Thoracic aorta (tissue), 2 donors: ENCODE measurements at places on chromosomes 2 and 18. TPM values are rescaled to one million over a fixed set of nuclear protein-coding genes. Genes with fewer than 3 reads are reported as not detected.

Gene MBP
- total RNA-seq: 42.2 TPM

Gene LDAH
- total RNA-seq: 19.8 TPM

Gene TUBA3D
- total RNA-seq: not detected

Gene CXCR1
- total RNA-seq: 4.4 TPM

Gene GPR39
- 2.7 TPM for total RNA-seq

Gene SIX3
- total RNA-seq: 0.14 TPM

Gene SERPINB3
- not detected for total RNA-seq

Gene PPP1R1C
- not detected for total RNA-seq

Gene UGT1A5
- total RNA-seq: not detected

Gene ADCYAP1
- total RNA-seq: 1.3 TPM

Gene DSC3
- 12.9 TPM for total RNA-seq

Gene TLX2
- total RNA-seq: not detected

Gene PIEZO2
- total RNA-seq: 8.3 TPM

Gene CFC1
- total RNA-seq: not detected

Gene SIX2
- total RNA-seq: 13.5 TPM

Gene HOXD13
- not detected for total RNA-seq

Gene CEP192
- 20.1 TPM for total RNA-seq

Gene LYPD1
- 0.28 TPM for total RNA-seq

Gene LIMS3
- 43.6 TPM for total RNA-seq

Gene NMUR1
- 0.21 TPM for total RNA-seq

Gene SS18
- 118 TPM for total RNA-seq

Gene FAM117B
- 5.3 TPM for total RNA-seq
